Osteocyte (in vitro differentiated cells): ENCODE measurements at places on chromosomes 7 and 10.

DNA sequence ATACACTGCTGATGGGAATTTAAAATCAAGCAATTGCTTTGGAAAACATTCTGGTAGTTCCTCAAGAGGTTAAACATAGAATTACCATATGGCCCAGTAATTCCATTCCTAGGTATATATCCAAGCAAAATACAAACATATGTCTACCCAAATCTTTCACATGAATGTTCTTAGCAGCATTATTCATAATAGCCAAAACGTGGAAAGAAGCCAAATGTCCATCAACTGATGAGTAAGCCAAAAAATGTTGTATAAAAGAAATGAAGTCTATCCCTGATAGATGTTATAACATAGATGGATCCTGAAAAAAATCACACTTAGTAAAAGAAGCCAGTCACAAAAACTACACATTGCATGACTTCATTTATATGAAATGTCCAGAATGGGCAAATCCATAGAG is 893.0 kb downstream of the SORCS3 start:
- DNase-seq: no peak

DNA sequence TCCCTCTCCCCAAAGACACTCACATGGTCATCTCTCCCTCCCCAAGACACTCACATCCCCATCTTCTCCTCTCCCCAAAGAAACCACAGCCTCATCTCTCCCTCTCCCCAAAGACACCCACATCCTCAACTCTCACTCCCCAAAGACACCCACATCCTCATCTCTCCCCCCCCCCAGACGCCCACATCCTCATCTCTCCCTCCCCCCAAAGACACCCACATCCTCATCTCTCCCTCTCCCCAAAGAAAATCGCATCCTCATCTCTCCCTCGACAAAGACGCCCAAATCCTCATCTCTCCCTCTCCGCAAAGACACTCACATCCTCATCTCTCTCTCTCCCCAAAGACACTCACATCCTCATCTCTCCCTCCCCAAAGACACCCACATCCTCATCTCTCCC is 31.5 kb downstream of the INSIG1 start:
- DNase-seq: no peak

- DNase-seq: no peak
Observed at GRCh38 chr10:107589081-107589480, 424.6 kb upstream of the SORCS1 start.

DNA sequence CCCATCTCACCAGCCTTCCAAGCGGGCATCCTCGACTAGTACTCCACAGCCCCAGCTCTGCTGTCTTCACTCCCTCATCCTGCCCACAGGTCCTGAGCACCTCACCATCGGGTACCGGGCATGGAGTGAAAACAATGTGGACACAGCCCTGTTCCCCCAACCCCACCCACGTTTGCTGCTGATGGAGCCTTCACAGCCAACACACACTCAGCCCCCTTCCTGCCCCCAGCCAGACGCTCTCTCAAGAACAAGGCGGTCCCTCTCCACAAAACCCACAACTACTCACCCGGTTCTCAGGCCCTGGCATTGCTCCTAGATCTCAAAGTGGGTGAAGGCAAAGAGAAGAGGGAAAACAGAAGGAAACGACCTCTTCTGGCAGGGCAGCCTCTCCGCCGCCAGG is 56.1 kb downstream of the SLIT1 start:
- no peak for DNase-seq

GRCh38 chr10:27525819-27526218 is 21.7 kb downstream of the RAB18 start:
- no peak for DNase-seq

DNA sequence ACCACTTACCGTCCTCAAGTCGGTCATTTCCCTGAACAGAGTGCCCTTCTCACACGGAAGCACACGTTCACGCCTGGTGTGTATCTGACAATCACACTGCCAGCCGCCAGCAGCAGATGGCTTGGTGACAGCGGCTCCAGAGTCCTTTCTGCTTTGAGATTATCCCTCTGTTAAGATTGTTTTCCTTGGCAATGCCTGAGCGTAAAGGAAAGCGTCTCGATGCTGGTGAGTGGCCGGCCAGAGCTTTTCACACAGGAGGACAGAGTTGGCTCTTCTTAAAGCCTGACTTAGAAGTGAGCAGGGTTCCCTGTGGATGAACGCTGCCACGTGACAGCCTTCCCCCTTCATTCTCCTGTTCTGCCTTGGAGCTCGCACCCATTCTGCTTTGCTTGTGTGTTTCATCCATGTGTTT is 22.1 kb upstream of the PRKAR1B start:
- DNase-seq: no peak

DNA sequence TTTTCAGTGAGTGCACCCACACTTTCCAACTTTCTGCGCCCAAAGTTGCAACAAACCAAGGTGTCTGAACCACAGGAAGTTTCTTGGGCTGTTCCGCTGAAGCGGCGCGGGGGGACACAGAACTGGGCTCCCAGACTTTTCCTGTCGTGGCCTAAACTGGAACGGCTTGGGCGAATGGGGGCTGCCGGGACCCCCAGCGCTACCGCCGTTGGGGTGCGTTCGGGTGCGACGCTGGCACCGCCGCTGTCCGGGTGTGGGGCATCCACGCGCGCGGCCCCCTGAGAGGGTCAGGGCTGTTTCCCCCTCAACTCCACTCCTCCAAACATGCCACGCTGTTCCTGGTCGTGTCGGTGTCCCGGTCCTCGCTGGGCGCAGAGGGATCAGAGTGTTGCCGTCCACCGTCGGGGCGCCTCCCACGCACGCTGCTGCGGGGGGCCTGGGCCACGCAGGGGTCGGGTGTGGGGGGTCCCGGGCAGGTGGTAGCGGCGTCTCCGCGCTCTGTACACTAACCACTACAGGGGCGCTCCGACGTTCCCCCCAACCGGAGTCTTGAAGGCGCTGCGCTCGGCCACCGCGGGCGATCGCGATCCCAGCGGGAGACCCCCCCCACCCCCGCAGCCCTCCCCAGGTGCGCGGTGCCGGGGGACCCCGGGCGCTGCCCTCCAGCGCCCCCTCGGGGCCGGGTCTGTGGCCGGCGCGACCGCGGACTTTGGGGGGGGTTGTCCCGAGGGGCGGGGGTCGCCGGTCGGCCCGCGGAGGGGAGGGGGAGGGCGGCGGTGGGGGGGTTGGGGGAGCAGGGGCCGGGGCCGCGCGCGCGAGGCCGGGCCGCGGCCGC is 2.2 kb upstream of the CUX1 start:
- DNase-seq: no peak

GRCh38 chr7:113424185-113424817 is 305.9 kb upstream of the SMIM30 start:
- DNase-seq: no peak
